RPMI7951 (cell line): ENCODE measurements at places on chromosomes 3 and 15. TPM values are rescaled to one million over a fixed set of nuclear protein-coding genes. Genes with fewer than 3 reads are reported as not detected.

- no peak for DNase-seq
Measured at GRCh38 chr3:134149286-134149685, 101.4 kb downstream of the RYK start.

FOXL2 gene
- under 0.01 and 0.36 TPM in 2 replicates for total RNA-seq

GRCh38 chr3:98903705-98904481 lies 2.4 kb upstream of the DCBLD2 start:
- no peak for DNase-seq

- DNase-seq = no peak
Measured at GRCh38 chr3:139388821-139389551, 461 bp downstream of the COPB2 start.

NR2E3 gene
- total RNA-seq = not detected in 2 replicates

GRCh38 chr15:70376929-70377691 lies 279.4 kb upstream of the TLE3 start:
- peak; percentile 66 for DNase-seq

DNA sequence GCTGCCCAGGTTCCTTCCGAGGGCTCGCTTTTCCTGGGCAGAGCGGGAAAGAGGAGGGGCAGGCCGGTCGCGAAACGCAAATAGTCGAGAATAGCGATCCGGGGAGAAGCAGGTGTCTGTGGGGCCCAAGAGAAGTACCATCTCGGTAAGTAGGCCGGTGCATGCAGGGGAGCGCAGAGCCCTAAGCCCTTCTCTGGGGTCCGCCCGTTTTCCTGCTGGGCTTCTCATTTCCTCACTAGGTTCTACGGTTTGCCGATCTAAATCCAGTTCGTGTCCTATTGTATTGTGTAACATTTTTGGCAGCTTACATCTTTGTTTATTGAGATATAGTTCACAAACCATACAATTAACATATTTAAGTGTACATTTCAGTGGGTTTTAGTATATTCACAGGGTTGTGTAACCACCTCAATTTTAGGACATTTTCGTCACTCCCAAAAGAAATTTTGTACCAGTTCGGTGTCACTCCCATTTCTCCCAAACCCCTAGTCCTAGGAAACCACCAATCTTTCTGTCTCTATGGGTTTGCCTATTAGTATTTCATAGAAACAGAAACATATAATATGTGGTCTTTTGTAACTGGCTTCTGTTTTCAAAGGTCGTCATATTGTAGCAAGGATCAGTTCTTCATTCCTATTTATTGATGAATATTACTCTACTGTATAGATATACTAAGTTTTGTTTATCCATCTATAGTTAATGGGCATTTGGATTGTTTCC lies 6.8 kb upstream of the TRIM69 start:
- DNase-seq = no peak

GRCh38 chr15:70741677-70742293 lies 21.6 kb downstream of the UACA start:
- DNase-seq = peak; percentile 74

RAB6B gene
- 0.12 and 0.29 TPM in 2 replicates for total RNA-seq

- peak; percentile 76 for DNase-seq
Measured at GRCh38 chr3:113736548-113737089, 9.4 kb downstream of the NAA50 start.

- no peak for DNase-seq
Measured at GRCh38 chr15:70857562-70858285, 3.8 kb upstream of the LARP6 start.

DNA sequence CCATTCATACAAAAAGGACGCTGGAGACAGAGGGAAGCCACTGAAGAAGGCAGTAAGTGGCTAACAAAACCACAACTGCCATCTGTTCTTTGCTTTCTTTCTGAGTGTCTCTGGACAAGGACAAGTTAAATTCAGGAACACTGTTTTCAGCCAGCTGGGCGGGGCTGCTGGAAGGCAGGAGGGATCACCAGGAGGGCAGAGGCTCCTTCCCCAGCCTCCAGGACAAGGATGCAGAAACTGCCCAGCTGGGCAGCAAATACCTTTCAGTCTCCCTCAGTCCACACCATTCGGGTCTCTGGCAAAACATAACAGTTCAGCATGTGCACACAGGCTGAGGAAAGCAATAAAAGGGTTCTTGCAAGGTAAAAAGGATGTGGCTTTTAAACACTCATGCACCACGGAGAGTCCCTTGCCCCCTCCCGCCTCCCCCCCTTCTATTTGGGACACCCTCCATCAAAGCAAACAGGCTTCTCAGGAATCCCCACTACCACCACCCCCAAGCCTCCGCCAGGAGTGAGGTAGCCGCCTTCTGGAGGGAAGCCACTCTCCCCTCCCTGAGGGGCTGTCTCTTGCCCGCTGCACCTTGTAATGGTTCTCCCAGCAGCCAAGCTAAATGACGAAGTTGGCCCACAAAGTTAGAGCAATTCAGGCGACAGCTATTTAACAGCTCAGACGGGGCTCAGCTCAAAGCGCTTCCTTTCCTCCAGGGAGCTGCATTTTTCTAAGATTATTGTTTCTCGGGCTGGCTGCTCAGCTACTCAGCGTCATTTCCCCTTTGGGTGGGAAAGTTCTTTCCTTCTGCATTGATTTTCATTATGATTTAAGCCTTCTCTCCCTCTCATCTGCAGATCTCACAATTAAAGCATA lies 3.8 kb downstream of the HEG1 start:
- peak; percentile 93 for DNase-seq

DNA sequence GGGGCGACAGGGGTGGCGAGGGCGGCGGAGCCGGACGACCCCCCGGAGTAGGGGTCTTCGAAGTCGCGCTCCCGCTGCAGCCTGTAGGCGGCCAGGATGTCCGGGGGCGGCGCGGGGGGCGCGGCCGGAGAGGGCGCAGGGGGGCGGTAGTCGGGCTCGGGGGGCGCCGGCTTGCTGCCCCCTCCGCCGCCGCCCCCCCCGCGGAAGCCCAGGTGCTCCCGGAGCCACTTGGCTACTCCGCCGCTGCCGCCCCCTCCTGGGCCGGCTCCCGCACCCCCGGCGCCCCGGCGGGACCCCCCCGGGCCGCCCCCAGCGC lies 230 bp downstream of the SHF start:
- no peak for DNase-seq

GRCh38 chr3:176969066-176969465 lies 228.2 kb downstream of the TBL1XR1 start:
- DNase-seq = no peak

GRCh38 chr3:128343287-128344051 lies 123.2 kb downstream of the DNAJB8 start:
- DNase-seq = peak; percentile 78

- no peak for DNase-seq
Measured at GRCh38 chr3:193813501-193813830, 220.5 kb downstream of the OPA1 start.

DNA sequence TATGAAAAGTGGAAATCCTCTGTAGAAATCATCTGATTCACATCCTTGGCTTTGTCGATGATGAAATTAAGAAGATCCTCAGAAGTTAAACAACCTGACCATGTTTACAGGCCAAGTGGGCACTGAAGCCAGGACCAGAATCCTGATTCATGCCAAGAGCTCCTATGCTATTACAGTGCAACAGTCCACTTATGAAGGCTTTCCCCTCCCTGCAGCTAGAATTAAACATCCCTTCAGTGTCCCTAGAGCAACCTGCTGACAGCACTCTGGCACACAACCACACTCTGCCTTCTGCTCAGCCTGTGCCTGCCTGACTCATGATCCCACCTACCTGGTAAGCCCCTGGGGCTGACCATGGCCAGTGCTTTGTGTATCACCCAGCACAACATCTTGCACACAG lies 33.8 kb downstream of the TXNRD3 start:
- DNase-seq = peak; percentile 46

TUSC7 gene
- not detected in 2 replicates for total RNA-seq

CRBN gene
- total RNA-seq = 64.9 and 73.5 TPM in 2 replicates

- no peak for DNase-seq
Measured at GRCh38 chr3:71512000-71512399, 71.5 kb downstream of the FOXP1 start.

GRCh38 chr3:170189398-170190256 lies 8.1 kb upstream of the PHC3 start:
- no peak for DNase-seq

HRG gene
- not detected in 2 replicates for total RNA-seq

DNA sequence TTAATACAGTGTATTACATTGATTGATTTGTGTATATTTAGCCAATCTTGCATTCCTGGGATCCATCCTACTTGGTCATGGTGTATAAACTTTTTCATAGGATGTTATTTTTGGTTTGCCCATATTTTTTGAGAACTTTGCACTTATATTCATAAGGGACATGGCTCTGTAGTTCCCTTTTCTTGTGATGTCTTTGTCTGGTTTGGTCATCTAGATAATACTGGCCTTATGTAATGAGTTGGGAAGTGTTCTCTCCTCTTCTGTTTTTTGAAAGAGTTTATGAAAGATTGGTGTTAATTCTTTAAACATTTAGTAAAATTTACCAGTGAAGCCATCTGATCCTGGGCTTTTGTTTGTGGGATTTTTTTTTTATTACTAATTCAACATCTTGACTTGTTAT lies 9.6 kb downstream of the CHST13 start:
- no peak for DNase-seq

- DNase-seq = no peak
Measured at GRCh38 chr3:122991236-122991985, 36.2 kb downstream of the SEMA5B start.
